Neuronal stem cell (in vitro differentiated cells): ENCODE measurements at places on chromosomes 3 and 15.

DNA sequence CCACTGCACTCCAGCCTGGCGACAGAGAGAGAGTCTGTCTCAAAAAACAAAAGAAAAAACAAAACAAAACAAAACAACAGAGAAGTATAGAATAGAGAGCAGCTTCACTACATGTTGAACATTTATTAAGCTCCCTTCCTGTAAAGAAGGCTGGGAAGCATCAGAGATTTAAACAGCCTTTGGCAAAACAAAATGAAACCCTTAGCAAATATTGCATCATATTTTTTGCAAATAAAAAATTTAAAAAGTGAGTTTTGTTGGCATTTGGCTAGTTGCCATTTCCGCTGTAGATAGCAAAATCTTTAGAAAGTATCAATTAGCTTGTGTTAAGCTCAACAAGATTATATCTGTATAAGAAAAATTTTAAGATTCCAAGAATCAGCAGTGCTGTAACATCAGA is 151.2 kb downstream of the SERPINI1 start:
- no peak for DNase-seq

GRCh38 chr3:195219351-195220230 is 51.4 kb downstream of the XXYLT1 start:
- no peak for DNase-seq

DNA sequence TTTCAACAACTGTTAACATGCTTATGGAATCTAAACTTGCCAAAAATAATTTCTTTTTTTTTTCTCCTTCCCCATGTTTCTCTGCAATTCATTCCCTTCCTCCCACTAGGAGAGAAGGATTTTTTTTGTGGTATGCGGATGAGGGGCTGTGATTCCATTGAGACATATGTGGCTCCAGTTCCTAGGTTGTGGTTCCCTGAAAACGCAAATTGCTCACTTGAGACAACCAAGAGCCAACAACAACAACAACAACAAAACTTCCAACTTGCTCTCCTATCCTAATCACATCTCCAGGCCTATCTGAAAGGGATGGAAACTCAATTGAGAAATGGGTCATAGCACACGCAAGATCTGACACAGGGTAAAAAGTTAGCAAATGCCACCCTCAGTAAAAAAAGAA is 406.5 kb upstream of the TGFBR2 start:
- no peak for DNase-seq

DNA sequence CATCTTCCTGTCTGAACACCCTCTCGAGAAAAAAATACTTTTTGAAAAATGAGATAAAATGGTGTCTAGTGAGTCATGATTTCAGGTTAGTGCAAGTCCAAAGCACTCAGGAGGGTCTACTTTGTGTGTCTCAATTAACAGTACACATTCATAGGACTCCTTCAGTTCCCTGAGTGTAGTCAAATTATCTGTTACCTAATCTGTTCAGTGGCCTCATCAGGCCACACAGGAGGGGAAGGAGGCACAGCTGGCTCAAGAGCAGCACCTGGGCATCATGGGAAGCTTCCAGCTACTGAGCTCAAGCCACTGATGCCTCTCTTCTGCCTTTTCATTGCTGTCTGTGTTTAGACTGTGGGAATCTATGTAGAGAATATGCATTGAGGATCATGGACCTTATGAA is 341.4 kb upstream of the SGO1 start:
- no peak for DNase-seq

DNA sequence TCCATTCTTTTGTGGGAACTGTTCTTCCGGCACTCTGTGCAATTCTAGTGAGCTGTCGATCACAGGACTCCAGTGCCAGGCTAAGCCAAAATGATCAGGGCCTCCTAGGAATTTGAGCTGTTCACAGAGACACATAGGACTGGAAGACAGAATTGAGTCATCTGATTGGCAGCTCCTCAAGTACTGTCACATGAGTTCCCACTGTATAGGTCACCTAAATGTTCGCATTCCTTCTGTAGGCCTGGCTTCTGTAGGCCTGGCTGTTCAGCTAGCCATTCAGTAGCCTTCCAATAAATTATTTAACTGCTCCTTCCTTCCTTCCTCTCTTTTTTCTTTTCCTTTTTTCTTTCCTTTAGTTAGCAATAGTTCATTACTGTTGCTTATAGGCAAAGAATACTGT is 4.3 kb downstream of the PROS1 start:
- DNase-seq, result no peak

GRCh38 chr15:29216955-29217354 is 52.7 kb downstream of the NSMCE3 start:
- no peak for DNase-seq

GRCh38 chr15:48945386-48945785 is 18.3 kb downstream of the SHC4 start:
- no peak for DNase-seq

- DNase-seq, result no peak
Measured at GRCh38 chr3:141076797-141077571, 25.8 kb downstream of the SPSB4 start.

DNA sequence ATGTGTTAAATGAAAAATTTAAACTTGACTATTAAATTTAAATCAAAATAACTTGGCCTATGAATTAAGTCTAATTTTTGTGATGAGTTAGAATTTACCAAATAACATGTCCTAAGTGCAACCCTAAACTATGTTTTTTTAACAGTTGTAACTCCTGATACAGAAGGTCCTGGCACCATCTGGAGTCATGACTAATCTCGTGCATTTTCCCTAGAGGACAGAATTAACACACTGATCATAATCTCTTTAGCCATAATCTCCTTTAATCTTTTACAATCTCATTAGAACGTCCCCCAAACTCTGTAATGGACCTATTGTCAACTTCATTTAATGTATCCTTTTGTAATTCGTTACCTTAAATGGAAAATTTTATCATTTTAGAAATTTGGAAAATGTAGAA is 100.6 kb downstream of the SUCNR1 start:
- no peak for DNase-seq

GRCh38 chr3:66991459-66991858 is 6.6 kb upstream of the KBTBD8 start:
- DNase-seq, result no peak

- DNase-seq, result no peak
Measured at GRCh38 chr3:76026379-76026778, 241.0 kb upstream of the ZNF717 start.

GRCh38 chr15:79071901-79072300 is 18.7 kb downstream of the RASGRF1 start:
- no peak for DNase-seq

- peak; percentile 3 for DNase-seq
Measured at GRCh38 chr3:158961471-158961870, 159.6 kb downstream of the MFSD1 start.

GRCh38 chr3:53056442-53056841 is 10.6 kb upstream of the SFMBT1 start:
- DNase-seq, result no peak

- no peak for DNase-seq
Measured at GRCh38 chr15:62877276-62877857, 165.2 kb upstream of the TPM1 start.

GRCh38 chr3:10119376-10119775 is 3.9 kb downstream of the BRK1 start:
- no peak for DNase-seq

GRCh38 chr15:31442699-31443111 is 116.1 kb downstream of the KLF13 start:
- no peak for DNase-seq

- no peak for DNase-seq
Measured at GRCh38 chr3:31448035-31448881, 84.5 kb upstream of the STT3B start.

GRCh38 chr15:65211482-65211982 is 259 bp upstream of the CILP start:
- no peak for DNase-seq

DNA sequence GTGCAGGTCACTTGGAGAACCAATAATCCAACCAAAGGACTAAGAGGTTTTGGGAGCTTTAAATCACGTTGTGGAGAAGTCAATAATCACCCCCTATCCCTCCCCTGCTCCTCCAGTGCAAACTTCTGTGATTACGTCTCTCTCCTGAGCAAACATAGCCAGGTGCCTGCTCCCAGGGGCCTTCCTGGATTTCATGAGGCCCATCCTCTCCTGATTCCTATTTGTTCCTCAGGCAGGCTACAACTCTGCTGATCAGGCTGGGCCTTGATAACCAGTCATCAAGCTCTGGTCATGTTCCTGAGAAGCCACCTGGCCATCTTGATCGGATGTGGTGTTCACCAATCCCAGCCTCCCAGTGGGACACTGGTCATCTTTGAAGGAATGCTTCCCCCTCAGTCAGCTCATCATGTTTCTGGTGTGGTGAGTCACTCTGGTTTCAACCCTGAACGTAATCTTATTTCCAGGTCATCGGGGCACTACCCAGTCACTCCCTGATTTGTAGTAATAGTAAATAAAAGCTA is 2.9 kb upstream of the ZNF710 start:
- no peak for DNase-seq

GRCh38 chr3:142046320-142047020 is 102.9 kb downstream of the TFDP2 start:
- DNase-seq, result no peak

- no peak for DNase-seq
Measured at GRCh38 chr3:8938021-8938420, 25.3 kb downstream of the RAD18 start.

- no peak for DNase-seq
Measured at GRCh38 chr15:73571346-73571745, 61.8 kb downstream of the NPTN start.

DNA sequence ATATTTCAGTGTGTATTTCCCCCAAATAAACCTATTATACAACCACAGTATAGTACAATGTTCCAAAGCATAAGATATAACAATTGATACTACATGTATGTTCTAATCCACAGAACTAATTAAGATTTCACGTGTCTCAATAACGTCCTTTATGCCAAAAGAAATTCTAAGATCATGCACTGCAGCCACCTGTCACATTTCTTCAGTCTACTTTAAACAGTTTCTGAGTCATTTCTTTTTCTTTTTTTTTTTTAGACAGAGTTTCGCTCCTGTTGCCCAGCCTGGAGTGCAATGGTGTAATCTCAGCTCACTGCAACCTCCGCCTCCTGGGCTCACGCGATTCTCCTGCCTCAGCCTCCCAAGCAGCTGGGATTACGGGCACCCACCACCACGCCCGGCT is 190.2 kb downstream of the STAG1 start:
- DNase-seq, result no peak

DNA sequence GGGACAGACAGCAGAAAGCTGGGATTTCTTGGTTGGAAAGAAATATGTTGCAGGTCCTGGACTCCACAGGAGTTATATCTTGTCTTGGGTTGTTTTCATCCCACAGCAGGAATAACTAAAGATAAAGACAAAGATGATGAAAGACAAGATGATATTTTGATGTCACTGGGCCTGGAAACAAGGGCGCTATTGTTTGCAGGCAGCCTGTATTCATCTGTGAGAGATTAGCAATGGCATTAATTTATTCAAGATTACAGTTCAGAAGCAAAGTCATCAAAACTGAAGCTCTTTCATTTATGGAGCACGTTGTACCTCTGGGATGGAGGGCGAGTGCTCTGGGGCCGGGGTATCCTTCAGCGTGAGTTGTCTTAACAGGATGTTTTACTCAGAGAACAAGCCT is 213.8 kb downstream of the LRTM1 start:
- no peak for DNase-seq

GRCh38 chr3:106114848-106115247 is 246.0 kb upstream of the CBLB start:
- no peak for DNase-seq

- DNase-seq, result no peak
Measured at GRCh38 chr3:14652-15051, 181.9 kb upstream of the CHL1 start.

GRCh38 chr3:14623569-14624051 is 28.0 kb upstream of the CCDC174 start:
- no peak for DNase-seq

GRCh38 chr3:68121287-68121686 is 466.9 kb upstream of the SUCLG2 start:
- DNase-seq, result no peak

DNA sequence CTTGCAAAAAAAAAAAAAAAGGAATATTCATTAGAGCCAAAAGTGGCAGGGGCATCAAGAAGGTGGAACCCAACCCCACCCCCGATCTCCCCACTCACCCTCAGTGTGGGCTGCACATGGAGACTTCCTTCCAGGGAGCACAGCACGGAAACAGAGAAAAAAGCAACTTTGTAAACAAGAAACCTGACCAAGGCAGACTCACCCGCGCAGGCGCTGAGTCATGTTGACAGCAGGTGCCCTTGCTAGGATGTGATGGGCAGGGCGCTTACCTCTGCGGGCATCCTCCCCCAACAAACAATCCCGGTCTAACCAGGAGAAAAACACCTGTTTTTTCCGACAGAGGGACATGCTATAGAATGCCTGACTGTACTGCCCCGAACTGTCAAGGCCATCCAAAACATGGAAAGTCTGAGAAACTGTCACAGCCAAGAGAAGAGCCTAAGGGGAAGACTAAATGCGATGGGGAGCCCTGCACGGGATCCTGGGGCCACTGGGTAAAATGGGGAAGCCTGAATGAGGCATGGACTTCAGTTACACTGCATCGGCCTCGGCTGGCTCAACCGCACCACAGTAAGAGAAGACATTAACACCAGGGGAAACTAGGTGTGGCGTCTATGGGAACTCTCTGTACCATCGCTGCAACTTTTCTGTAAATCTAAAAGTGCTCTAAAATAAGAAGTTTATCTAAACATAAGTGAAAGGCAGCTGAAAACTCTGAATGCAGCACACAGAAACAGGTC is 66.7 kb upstream of the GATA2 start:
- DNase-seq, result no peak

- no peak for DNase-seq
Measured at GRCh38 chr3:119570229-119570628, 9.1 kb upstream of the ADPRH start.

DNA sequence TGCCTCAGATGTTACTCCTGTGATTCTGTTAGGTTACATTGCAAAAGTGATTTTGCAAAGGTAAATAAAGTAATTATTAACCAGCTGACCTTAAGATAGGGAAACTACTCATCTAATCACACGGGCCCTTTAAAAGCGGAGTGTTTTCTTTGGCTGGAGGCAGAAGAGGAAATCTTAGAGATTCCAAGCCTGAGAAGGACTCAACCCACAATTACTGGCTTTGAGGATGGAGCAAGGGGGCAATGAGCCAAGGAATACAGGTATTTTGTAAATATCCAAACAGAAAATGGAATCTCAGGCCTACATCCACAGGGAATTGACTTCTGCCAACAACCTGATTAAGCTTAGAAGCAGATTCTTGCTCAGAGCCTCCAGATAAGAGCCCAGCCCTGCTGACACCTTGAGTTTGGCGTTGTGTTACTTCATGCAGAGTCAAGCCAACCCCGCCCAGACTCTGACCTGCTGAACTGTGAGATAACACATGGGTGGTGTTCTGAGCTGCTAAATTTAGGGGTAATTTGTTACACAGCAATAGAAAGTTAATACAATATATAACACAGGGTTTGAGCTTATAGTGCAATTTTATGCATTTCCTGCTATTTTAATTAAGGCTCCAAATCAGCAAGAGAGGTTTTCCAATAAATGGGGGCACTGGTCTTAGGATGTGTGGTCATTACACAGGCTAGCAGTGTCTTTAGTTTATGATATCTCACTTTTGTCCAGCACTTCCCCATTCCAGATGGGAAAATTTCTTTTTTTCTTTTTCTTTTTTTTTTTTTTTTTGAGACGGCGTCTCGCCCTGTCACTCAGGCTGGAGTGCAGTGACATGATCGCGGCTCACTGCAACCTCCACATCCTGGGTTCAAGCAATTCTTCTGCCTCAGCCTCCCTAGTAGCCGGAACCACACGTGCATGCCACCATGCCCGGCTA is 19.5 kb downstream of the NFKBIZ start:
- DNase-seq, result no peak
